ENCODE measurements at places on chromosomes 1 and 21. TPM values are rescaled to one million over a fixed set of nuclear protein-coding genes. Genes with fewer than 3 reads are reported as not detected.

The LCE1A gene
- polyA plus RNA-seq: not detected

The AADACL4 gene
- not detected for polyA plus RNA-seq

The KCNJ10 gene
- polyA plus RNA-seq: not detected

The CR1L gene
- 35.1 TPM for polyA plus RNA-seq

The IFNLR1 gene
- polyA plus RNA-seq: not detected

The SHISAL2A gene
- polyA plus RNA-seq: not detected

The PIK3C2B gene
- polyA plus RNA-seq: 0.65 TPM

The FAM177B gene
- not detected for polyA plus RNA-seq

The KLF17 gene
- not detected for polyA plus RNA-seq

The LAMTOR2 gene
- 91.0 TPM for polyA plus RNA-seq

The GJC2 gene
- 0.36 TPM for polyA plus RNA-seq

The FCRL4 gene
- not detected for polyA plus RNA-seq

The IL20 gene
- polyA plus RNA-seq: not detected

The TRIM17 gene
- not detected for polyA plus RNA-seq

The PLD5 gene
- not detected for polyA plus RNA-seq

The TNFRSF9 gene
- 0.08 TPM for polyA plus RNA-seq

The CELA3A gene
- not detected for polyA plus RNA-seq

The SPOCD1 gene
- 0.46 TPM for polyA plus RNA-seq

The ZNF648 gene
- 0.11 TPM for polyA plus RNA-seq

The ALPL gene
- polyA plus RNA-seq: not detected

The AK4 gene
- polyA plus RNA-seq: 23.3 TPM

The ZSCAN20 gene
- polyA plus RNA-seq: 1.8 TPM

The VSIG8 gene
- not detected for polyA plus RNA-seq

The ACBD6 gene
- 85.7 TPM for polyA plus RNA-seq

The DNASE2B gene
- not detected for polyA plus RNA-seq

The BATF3 gene
- 5.2 TPM for polyA plus RNA-seq

The LRIG2 gene
- polyA plus RNA-seq: 8.5 TPM

The NR1I3 gene
- not detected for polyA plus RNA-seq

The KRTAP12-4 gene
- polyA plus RNA-seq: not detected

The GPR3 gene
- polyA plus RNA-seq: 14.9 TPM

The CGN gene
- polyA plus RNA-seq: not detected

The CBR1 gene
- polyA plus RNA-seq: 21.5 TPM

The LEMD1 gene
- polyA plus RNA-seq: not detected

The ADIPOR1 gene
- 126 TPM for polyA plus RNA-seq

The PATJ gene
- polyA plus RNA-seq: not detected

The ERG gene
- polyA plus RNA-seq: not detected

The NBPF4 gene
- 5.9 TPM for polyA plus RNA-seq

The CFAP107 gene
- polyA plus RNA-seq: 0.16 TPM

The XCL2 gene
- polyA plus RNA-seq: not detected

The EXTL1 gene
- polyA plus RNA-seq: 0.09 TPM

The CATSPERE gene
- polyA plus RNA-seq: not detected

The IPP gene
- polyA plus RNA-seq: 5.6 TPM

The PMF1 gene
- 89.5 TPM for polyA plus RNA-seq

The MACF1 gene
- 96.3 TPM for polyA plus RNA-seq

The ERICH3 gene
- not detected for polyA plus RNA-seq

The SH3BGR gene
- polyA plus RNA-seq: 25.6 TPM

The S100A5 gene
- polyA plus RNA-seq: not detected

The DNAJC28 gene
- 2.5 TPM for polyA plus RNA-seq

The MNDA gene
- not detected for polyA plus RNA-seq

The LCE1E gene
- not detected for polyA plus RNA-seq

The LMX1A gene
- not detected for polyA plus RNA-seq

The DMRTB1 gene
- polyA plus RNA-seq: 0.09 TPM

The ARHGEF10L gene
- polyA plus RNA-seq: not detected

The CCDC27 gene
- not detected for polyA plus RNA-seq

Data from K562 (cell line).